ENCODE measurements at places on chromosomes 5 and 9.

- DNase-seq, result no peak
Observed at GRCh38 chr9:34386656-34387055, 10.0 kb upstream of the MYORG start.

DNA sequence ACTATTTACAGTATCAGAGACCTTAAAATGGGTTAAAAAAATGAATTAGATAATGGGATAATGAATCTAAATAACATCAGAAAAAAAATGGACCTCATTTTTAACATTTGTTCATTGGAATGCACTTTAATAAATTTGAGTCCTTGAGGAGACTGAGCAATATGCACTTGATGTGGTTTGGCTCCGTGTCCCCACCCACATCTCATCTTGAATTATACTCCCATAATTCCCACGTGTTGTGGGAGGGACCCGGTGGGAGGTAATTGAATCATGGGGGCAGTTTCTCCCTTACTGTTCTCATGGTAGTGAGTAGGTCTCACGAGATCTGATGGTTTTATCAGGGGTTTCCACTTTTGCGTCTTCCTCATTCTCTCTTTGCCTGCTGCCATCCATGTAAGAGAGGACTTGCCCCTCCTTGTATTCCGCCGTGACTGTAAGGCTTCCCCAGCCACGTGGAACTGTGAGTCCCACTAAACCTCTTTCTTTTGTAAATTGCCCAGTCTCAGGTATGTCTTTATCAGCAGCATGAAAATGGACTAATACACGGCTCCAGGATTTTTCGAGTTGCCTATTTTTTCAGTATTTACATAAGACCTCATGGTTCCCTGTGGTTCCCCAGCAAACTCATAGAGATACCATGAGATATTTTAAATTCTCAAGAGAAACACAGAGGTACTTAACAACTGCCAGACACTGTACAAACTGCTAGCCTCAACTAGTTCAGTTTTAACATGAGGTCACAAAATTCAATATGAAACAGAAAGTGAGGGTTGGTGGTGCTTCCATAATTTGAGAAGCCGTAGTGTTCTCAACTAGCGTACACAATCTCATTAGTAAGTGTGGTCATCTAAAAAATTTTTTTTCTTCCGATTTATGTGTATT lies 128.3 kb downstream of the TLE1 start:
- peak; percentile 25 for DNase-seq

GRCh38 chr5:37501152-37501551 lies 122.0 kb downstream of the WDR70 start:
- no peak for DNase-seq

DNA sequence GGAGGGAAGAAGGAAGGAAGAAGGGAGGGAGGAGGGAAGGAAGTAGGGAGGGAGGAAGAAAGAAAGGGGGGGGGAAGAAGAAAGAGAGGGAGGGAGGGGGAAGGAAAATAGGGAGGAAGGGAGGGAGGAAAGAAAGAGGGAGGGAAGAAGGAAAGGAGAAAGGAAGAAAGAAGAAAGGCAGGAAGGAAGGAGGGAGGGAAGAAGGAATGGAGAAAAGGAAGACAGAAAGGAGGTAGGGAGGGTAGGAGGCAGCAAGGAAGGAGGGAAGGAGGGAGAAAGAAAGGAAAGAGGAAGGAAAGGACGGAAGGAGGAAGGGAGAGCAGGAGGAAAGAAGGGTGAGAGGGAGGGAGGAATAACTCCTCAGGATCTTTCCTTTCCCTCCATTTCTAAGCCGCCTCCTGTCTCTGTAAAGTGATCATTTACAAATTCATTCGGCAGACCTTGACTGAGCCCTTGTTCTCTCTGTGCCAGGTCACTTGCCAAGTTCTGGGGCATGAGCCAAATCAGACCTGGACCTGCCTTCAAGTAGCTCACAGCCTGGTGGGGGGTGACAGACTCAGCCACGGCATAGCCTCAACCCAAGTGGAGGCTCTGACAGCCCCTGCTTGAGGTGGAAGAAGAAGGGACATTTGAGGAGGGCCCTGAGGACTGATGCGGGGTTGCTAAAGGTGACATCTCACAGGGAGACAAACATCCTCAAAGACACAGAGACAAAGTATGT lies 69.0 kb upstream of the HRH2 start:
- DNase-seq, result no peak

DNA sequence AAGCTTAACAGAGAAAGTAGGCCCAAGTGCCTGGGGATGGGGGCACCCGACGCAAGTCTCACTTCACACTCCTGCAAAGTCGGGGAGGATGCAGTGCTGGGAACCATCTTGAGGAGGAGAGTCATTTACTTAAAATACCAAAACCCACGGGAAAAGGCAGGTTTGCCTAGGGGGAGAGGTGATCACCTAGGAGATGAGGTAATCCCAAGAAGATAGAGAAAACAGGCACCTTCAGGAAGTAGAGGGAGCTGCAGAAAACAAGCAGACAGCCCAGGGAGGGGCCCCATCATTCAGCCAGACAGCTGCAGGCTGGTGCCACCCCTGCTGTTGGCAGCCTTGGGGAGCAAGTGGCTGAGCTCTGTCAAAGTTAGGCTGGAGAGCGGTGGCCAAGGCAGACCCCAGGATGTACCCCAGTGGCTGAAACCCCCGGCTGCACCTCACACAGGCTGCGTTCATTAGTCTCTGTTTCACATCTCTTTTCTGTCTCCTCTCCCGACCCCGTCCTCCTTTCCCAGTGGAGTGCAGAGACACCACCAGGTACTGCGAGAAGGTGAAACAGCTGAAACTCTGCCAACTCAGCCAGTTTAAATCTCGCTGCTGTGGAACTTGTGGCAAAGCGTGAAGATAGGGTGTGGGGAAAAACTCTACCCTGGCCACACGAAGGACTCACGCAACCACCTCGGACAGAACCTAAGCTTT lies 124.9 kb downstream of the SAXO1 start:
- no peak for DNase-seq

GRCh38 chr9:31715250-31715649 lies 669.2 kb upstream of the ACO1 start:
- no peak for DNase-seq

Data from memory B cell (primary cell).